Stimulated activated CD8-positive, alpha-beta memory T cell treated with anti-CD3 and anti-CD28 coated beads, Interleukin-4, amount 100 ng/mL, for 48 hours (primary cell): ENCODE measurements at places on chromosomes 16 and 17.
A peak's percentile ranks its signal among the peaks of the same experiment; 100 is the strongest.

GRCh38 chr16:60485872-60486489 lies 1550.3 kb downstream of the CDH8 start:
- no peak for DNase-seq

DNA sequence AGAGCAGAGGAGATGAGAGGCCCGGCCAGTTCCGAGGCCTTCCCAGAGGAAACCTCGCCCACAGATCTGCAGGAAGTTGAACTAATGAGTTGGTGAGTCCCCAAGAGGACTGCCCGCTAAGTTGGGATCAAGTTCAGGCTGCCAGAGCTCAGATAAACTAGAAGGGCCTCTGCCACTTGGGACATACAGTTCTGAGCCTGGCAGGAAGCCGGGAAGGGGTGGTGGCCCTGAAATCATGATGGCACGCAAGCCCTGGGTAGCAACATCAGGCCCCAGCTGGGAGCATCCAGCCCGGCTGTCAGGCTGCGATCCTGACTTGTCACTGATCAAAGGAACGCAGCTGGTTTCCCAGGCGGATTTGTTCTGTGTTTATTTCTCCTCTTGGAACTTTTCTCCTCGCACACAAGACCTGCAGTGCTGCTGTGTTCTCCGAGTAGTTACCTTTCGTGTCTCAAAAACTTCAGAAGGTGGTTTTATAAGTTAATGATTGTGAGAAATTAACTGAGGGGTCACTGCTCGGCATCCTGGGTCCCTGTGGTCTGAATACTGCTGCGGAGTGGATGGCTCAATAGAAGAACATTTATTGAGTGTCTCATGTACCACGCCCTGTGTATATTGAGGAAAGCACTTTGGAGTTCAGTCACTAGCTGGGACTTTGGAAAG lies 8.0 kb upstream of the WFDC1 start:
- no peak for DNase-seq

- DNase-seq: no peak
These were observed 84.7 kb downstream of the MYO1D start for GRCh38 chr17:32792207-32792606.

- peak; percentile 90 for DNase-seq
These were observed 10.0 kb downstream of the PITPNC1 start for GRCh38 chr17:67386965-67387551.

DNA sequence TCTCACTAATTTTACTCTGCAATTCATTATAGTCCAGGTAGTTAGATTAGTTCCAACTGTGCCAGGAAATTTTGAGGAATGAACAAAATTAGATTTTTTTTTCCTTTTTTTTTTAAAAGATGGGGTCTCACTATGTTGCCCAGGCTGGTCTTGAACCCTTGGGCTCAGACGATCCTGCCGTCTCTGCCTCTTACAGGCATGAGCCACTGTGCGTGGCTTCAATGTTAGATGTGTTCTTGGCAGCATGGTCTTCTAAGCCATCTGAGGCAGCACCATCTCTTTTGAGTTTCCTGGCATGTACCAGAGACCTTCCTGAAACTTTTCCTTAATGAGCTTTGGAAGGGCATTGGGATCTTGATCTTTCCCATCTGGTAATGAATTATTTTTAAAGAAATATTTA lies 2.6 kb upstream of the AHSP start:
- no peak for DNase-seq
